ENCODE measurements at places on chromosomes 5 and 9.

DNA sequence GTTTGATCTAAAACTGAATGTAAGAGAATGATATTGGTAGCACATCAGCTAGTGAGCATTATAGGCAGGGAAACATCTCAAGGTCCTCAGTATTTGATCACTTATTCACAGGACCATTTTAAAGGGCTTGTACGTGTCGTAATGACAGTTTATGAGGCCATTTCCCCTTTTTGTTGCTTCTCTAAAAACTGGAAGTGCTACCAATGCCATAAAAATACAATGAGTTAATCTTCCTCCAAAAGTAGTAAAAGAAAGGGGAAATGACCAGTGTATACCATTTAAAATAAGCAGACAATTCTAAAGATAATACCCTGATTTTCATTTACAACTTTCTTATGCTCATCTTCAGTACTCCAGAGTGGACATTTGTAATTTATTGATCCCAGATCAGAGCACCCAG, 285.8 kb upstream of the PCSK5 start:
- no peak for DNase-seq

DNA sequence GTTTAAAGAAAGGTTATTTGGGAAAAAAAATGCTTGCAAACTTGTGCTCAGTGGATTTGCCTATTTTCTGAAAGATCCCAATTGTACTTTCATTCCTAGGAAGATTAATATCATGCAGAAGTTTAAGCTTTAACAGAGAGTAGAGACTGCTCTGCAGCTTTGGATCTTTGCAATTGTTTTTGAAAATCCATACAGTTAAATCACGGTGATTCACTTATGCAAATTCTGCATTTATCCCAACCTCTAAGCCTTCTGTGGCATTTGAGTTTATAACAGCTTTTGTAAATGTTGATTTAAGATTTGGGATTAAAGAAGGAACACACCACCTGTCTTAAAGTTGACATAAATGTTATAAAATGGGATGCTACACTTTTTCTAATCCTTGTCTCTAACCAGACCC, 134.4 kb downstream of the EBF1 start:
- DNase-seq, result no peak

DNA sequence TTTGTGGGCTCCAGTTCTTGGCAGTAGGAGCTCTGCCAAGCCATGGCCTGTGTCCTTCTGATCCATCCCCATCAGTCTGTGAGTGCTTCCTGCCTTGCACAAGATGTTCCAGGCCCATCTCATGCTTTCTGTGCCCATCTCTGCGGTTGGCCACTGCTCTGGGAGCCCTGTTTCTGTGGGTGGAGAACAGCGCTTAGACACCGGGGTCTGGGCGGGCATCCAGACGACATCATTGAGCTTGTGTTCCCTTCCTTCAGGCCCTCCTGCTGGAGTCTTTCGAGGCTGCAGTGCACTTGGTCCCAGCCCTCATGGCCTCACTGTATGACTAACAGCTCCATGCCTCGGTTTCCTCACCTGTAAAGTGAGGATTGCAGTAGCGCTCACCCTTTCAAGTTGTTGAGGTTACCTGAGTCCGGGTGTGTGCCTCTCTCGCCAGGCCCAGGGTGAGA, 14.9 kb upstream of the CARD19 start:
- no peak for DNase-seq

- no peak for DNase-seq
These were observed 175.9 kb downstream of the MAN2A1 start for GRCh38 chr5:109865637-109866036.

GRCh38 chr5:91632871-91633270, 249.8 kb upstream of the ARRDC3 start:
- DNase-seq, result no peak

DNA sequence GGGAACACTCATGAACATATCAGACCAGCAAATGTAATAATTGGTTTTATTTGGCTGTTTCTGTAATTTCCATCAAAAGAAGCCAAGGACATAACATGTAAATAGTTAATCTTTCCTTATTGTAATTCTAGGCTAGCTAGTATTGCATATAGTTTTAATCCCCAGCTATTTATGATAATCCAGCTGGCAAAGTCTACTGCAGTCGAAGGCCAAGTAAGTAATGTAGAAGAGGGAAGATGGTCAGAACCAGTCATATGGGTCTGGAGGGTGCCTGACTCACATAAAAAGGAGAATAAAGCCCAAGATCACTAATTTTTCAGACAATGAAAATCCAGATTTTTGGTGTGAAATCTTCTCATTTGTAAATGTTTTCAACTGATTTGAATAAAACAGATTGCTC, 106.3 kb downstream of the CCDC192 start:
- no peak for DNase-seq

DNA sequence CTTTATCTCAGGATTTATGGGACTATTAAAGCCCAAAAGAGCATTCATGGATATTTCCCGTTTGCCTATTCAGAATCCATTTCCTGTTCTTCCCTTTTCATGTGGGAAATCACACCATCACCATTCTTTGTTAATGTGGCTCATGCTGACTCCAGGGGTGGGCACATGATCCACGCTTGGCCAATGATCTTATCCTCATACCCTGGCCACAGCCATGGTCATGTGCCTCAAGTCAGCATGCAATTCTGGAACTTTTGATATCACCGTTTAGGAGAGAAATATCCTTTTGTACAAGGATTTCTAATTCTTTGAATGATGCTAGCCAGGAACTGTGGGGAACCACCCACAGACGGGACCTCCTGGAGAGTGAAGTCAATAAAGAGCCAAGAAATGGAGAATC, 272.2 kb downstream of the PRELID2 start:
- no peak for DNase-seq

DNA sequence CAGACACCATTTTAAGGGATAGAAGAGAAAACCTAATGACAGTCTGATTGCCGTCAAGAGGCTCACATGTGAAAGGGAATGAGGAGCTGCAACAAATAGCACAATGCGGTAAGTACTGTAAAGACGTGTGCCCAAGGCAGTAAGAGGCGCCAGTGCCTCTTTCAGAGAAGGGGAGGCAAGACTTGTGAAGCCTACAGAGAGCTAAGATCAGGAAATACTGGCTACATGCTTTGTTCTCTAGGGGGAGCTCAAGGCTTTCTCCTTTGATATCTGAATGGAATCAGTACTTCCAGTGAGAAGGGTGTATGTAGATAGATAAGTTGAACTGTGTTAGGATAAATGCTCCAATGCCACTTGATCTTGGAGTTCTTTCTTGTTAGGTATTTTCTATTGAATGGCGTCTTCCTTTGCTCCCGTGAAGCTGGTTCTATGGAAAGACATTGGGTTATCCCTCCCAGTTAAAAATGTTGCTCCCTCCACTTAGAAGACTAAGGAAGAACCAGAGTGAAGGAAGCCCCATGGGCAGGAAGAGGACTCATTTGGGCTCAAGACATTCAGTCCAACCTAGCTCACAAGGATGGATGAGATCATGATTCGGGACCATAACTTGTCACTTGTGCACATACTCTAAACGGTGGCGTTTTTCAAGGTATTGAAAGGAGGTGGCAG, 23.5 kb upstream of the ALDOB start:
- DNase-seq, result no peak

DNA sequence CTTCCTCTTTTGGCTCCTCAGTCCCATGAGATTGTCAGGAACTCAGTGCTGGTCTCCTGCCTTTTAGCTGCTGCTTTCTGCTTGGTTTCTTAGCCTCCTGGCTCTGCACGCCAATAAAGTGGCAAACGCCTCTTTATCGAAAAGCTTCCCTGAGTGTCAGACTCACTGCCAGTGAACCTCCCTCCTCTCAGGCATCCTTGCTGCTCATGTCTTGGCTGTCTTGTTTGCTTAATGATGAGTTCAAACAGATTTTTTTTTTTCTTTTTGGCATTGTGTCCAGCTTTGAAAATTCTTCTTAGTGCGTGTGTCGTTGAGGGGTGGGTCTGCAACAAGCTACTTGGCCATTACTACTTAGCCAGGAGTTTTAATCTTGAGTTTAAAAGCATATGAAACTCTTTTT, 14.9 kb downstream of the RASGRF2 start:
- no peak for DNase-seq

GRCh38 chr9:129762985-129763926, 10.4 kb upstream of the PTGES start:
- no peak for DNase-seq

GRCh38 chr9:114853071-114853855, 47.4 kb upstream of the TNFSF15 start:
- DNase-seq, result no peak

DNA sequence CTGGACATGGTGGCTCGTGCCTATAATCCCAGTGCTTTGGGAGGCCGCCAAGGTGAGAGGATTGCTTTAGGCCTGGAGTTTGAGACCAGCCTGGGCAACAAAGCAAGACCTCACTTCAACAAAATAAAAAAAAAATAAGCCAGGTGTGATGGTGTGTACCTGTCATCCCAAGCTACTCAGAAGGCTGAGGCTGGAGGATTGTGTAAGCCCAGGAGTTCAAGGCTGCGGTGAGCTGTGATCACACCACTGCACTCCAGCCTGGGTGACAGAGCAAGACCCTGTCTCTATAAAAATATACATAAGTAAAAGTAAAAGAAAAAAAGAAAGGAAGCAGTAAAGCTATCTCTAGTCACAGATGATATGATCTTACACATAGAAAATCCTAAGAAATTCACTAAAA, 59.5 kb upstream of the SYNPO start:
- no peak for DNase-seq

GRCh38 chr9:119304555-119304954, 64.7 kb downstream of the BRINP1 start:
- no peak for DNase-seq

Data from esophagus squamous epithelium (tissue), 5 donors.